GM20000 (cell line): ENCODE measurements at places on chromosomes 7 and 10.

DNA sequence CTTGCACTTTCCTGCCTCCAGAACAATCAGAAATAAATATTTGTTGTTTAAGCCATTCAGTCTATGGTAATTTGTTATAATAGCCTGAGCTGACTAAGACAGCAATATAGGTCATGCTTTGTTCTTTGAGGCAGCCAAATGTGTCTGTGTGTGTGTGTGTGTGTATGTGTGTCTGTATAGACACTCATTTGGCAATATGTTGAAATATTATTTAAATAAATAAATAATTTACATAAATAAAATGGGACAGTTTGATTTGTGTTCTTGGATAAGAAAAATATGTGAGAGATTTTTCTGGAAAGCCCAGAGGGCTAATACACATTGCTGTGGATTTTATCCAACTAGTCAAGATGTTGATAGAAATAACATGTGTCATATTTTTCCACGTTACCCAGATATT, 140.2 kb downstream of the PTN start:
- no peak for DNase-seq

DNA sequence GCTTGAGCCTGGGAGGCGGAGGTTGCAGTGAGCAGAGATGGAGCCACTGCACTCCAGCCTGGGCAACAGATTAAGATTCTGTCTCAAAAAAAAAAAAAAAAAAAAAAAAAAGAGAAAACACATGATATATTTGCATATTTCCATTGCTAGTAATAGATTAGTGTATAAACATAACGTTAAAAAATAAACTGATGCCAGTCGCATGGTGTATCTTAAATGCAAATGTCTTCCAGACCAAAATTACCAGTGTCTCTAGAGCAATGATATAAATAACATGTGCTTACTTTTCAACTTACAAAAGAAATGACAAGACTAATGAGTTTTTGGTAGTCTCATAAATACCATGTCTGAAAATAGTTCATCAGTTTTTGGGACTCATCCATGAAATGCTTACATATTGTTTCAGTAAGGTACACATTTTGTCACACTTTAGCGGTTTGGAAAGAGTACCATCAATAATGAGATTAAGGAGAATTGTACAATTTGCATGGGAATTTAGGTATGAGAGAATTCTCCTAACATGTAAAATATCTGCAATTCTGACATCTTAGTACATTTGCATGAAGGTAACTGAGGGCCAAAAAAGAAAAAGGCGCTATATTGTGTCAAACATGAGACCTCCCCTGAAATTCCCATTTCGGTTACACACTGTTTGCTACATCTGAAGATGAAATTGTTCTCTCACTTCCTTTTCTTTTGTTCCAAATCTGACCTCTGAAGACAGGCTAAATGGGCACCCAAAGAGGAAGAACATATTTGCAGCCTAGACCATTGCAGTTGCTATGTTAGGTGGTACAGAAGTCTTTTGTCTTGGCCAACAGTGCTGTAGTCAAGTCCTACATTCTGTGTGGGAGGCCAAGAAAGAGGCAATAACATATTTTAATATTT, 51.5 kb upstream of the PIP4K2A start:
- peak; percentile 18 for DNase-seq

- no peak for DNase-seq
Measured at GRCh38 chr7:66930341-66930740, 9.3 kb downstream of the TMEM248 start.

GRCh38 chr10:20115894-20116293, 299.7 kb downstream of the PLXDC2 start:
- no peak for DNase-seq

GRCh38 chr7:47428052-47428767, 153.7 kb downstream of the TNS3 start:
- no peak for DNase-seq

- peak; percentile 31 for DNase-seq
Measured at GRCh38 chr7:26863518-26864308, 677 bp downstream of the SKAP2 start.

DNA sequence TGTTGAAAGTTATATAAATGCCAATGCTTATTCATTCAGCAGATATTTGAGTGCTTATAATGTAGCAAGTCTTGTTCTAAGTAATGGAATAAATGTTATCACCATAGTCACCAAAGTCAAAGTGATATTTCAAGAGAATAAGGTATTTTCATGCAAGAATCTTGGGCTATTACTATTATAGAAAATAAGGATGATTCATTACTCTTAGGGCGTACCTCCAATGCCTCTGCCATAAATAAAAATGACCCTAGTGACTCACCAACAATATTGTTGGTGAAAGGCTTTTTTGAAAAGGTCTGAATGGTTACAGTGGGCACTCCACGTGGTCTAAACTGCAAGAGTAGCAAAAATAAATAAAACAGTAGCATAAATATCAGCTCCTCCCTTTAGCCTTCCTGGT, 68.4 kb downstream of the RALA start:
- DNase-seq: no peak

DNA sequence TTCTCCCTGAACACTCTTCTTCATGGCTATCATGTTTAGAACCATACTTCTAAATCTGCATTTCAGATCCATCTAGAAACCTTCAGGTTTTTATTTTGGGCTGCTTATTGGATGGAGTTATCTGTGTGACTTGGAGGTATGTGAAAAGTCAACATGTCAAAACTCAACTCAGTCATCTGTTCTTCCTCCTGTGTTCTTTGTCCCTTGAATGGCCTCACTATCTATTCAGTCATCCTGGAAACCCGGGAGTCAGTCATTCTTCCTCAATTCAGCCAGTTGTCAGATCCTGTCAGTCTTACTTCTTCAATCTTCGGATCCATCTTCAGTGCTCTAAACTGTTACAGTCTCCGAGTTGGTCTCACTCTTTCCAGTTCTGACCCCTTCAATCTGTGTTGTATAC, 52.2 kb downstream of the VKORC1L1 start:
- no peak for DNase-seq

DNA sequence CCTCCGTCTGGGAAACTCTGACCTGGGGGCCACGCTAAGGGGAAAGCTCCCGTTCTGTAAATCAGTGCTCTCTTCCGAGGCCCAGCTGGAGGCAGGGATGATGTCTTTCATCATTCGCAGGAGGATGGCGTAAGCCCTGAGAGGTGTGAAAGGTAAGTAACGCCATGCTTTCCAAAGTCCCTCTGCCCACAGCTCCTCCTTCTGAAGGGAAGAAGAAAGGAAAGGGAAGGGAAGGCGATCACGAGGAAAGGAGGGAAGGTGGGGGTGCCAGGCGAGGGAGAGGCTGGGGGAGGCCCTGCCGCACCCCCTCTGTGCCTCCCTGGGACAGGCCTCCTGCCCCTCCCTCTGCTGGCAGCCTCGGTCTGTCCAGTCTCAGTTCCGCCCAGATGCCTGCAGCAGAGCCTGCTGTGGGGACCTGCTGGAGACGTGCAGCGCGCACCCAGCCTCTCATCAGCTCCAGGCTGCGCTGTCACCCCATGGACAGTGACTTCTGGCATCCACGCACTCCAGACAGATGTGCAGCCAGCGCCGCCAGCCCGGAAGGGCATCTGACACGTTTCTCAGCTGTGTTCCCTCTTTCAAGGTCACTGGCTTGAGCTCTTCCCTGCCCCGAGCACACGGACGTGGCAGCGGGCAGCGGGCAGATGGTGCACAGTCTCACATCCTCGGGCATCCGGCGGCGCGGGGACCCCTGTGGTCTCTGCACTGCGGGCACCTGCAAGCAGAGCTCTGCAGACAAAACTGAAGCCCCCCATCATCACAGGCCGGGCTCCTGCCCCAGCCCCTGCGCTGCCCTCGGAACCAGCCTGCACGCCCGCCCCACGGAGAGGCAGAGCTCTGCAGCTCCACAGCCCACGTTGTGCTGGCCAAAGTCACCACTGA, 60.6 kb downstream of the INSIG1 start:
- no peak for DNase-seq

DNA sequence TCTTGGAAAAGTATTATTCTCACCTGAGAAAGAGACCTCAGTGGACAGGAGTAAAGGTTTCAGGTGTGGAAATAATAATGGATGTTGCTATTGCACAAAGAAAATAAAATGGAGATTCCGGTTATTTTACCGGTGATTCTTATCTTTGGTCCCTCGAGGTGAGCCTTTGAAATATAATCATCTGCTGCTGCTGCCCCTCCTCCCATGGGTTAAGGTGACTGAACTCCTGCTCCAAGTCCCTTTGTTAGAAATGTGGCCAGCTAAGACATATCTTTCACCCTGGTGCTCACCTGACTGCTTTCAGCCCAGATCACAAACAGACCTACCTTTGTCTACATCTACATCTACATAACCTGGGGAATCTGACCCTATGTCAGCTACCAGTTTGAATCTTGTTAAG, 5.7 kb downstream of the CUBN start:
- no peak for DNase-seq

DNA sequence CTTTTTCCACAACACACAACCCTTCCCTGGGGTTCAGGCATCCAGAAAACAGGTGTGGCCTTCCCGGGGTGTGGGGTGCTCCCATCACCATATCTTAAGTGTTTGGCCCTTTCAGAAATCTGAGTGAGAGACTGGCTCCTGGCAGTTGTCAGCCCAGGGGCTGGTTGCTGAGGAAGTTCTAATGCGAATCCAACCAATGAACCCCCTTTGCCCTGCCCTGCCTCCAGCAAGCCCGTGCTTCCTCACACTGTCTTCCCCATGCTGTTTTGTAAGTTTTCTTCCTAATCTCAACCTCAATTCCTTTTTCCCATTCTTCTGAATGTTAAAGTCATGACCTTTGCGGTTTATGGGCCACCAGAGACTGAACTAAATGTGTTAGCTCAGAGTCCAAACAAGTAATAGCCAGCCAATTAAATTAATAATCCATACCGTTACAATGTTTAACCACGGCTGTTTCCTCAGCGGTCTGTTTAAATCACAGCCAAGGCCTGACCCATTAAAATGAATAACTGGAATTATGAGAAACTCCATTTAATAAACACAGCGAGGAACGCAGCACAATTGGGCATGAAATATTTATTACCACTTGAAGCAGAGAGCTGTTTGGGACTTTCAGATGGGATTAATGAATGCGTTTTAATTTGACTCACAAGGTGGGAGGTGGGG, 90.9 kb upstream of the TCF7L2 start:
- no peak for DNase-seq

DNA sequence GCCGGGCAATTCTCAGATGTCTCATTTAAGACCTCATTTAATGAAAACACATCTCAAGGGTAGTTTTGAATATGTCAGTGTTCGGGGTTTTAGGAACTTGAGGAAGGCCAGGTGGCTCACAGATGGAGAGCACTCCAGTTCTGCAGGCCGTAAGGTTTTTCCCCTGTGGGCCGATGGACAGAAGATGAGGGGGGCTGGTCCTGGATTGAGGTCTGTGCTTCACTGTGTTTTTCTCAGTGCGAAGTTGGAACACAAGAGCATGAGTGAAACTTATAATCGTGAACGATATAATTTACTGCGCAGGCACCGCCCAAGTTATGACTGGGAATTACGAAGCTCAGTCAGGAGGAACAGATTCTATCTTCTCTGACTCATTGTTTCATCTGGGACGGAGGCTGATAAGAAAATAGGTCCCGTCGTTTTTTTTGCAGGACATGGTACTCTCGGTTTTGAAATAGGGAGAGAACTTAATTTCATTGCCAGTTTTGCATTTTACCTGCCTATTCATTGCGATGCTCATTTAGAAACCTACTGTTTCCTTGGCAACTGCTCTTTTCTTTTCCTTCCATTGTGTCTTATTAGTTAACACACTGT, 591.0 kb upstream of the PFKP start:
- no peak for DNase-seq

DNA sequence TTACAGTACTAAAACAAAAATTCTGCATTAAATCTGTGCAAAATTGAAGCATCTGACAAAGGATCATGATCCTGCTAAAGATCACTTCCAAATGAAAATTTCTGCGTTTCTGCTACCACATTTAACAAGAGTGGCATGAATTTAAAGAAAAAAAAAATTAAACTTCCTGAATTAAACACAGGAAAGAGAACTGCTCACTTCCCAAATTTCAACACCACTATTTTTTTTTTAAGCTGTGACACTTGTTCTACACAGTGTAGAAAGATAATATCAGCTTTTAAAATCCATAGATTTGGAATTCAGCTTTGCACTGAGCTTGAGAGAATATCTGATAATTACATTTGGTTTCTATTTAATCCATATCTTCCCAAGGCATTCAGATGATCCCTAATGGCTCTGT, 73.6 kb downstream of the EPC1 start:
- no peak for DNase-seq

- DNase-seq: peak; percentile 66
Measured at GRCh38 chr10:101120884-101121653, 10.0 kb upstream of the TLX1 start.

DNA sequence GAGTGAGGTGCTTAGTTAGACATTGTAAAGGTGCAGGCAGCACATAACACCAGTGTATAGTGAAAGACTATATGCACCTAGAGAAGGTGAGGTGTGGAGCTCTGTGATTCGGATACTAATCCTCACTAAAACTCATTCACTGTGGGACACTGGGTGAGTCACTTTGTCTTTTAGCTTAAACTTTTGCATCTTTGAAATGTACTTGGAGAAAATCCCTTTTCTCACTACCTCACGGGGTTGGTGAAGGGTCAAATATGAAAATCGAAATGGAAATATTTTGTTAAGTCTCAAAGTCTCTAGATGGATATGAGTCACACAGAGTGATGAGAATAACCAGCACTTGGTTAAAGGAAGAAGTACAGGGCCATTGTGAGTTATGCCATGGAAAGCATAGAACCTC, 38.0 kb downstream of the MDFIC start:
- DNase-seq: peak; percentile 18

GRCh38 chr10:35339942-35340341, 3.6 kb downstream of the CCNY start:
- peak; percentile 39 for DNase-seq

- no peak for DNase-seq
Measured at GRCh38 chr10:125097409-125098070, 62.8 kb downstream of the CTBP2 start.

DNA sequence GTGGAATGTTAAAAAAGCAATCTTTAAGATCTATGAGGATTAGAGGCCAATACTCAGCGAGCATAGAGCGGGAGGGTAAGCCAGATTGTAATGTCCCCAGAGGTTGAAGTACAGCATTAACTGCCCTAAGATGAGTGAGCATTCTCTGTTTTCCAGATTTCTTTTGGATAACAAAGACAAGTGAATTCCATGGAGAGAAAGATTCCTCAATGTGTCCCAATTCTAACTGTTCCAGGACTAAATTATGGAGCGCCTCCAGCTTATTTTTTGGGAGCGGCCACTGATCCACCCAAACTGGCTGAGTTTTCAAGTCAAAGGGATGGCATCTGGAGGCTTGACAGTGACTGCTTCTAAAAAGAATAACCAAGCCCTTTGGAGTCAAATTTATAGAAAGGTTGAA, 39.3 kb upstream of the AKR1C2 start:
- no peak for DNase-seq

- peak; percentile 71 for DNase-seq
Measured at GRCh38 chr7:116786791-116787443, 75.5 kb upstream of the CAPZA2 start.

DNA sequence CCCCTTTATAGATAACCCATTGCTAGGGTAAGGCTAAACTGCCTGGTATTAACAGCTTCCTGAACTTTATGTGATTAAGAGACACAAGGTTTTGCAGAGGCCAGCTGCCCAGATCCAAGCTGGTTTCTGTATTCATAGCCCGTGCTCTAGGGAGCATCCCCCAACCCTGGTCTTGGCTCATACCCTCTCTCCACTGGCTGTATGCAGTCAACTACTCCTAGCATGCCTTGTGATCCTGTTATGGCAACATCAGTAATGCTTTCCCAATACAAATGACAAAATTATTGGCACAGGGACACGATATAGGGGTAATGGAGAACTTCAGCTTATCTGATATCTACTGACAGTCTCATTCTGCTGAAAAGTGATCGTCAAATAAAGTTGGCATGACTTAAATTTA, 202.8 kb upstream of the MKLN1 start:
- DNase-seq: no peak
